Activated B cell treated with CpG ODN at 0.5 μM for 24 hours (primary cell): ENCODE measurements at places on chromosomes 3 and 15.

DNA sequence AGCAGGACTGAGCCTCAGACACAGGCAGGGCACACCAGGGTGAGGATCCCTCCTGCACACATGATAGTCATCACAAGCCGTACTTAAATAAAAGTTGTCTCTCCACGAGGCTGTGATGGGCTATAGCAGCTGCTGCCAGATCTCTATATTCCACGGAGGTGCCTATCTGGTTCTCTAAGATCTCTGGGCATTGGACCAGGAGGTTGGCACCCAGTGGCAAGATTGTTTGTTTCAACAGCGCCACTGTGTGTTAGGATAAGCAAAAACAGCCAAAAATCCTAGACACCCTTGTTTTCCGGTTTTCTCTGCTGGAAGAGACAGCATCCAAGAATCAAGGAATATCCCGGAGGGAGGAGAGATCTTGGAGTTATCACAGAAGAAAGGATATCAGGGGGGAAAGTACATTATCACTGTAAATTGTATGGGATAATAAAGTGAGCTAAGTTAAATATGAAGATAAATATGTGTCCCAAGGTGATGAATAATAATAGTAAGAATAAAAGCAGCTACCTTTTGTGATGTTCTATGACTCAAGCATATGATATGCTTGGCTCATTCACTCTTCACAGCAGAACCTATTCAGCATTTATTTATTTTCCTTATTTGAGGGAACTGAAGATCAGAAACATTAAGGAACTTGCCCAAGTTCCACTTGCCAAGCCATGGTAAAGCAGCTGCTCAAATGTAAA is 90.6 kb upstream of the AKAP13 start:
- no peak for DNase-seq

- DNase-seq, result peak; percentile 20
These were observed 10.7 kb downstream of the GCNT3 start for GRCh38 chr15:59622289-59622688.

GRCh38 chr3:15116032-15116669 is 17.2 kb upstream of the RBSN start:
- DNase-seq, result no peak

DNA sequence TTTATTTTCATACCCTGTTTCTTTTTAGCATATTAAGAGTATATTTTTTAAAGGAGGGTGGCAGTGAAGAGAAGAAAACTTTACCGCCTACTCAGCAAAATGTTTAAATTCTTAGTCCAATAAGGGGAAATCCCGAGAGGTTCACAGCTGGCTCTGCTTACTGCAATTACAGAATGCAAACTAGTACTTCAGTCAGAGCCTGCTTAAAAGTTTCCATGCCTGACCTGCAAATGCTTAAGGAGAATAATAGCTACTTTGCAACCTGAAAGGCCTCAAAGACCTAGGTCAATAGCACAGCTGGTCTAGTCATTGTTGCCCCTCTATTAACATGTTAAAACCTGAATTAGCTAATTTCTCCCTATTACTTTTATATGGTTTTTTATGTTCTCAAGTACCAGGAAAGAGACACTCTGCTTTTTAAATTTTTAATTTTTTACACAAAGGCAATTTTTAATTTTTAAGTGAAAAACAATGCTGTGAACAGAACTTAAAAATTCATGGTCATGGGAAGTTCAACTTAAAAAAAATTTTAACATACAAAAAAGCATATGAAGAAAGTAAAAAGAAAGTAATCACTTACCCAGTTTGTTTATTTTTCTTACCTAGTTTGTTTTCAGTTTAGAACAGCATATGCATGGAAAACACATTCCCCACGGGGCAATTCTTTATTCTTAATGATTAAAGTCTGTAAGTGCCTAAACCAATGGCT is 79.2 kb downstream of the P3H2 start:
- DNase-seq, result no peak

- DNase-seq, result no peak
These were observed 71.6 kb upstream of the ACP3 start for GRCh38 chr3:132245552-132246142.

DNA sequence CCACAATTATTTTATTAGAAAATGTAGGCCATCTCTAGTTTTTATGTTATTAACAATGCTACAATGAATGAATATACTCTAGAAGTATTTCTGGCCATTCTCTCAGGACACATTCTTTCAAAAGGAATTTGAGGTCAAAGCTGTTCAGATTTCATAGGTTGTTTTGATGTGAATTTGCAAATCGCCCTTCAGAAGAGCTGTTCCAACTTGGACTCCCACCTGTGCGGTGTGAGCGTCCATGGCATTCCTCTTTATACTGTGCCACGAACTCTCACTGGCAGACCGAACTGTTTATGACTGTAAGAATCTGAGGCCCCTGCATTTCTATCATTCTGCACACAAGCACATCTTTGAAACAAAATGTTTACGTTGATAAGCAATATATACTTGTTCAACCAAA is 18.6 kb upstream of the SLC24A5 start:
- DNase-seq, result no peak

DNA sequence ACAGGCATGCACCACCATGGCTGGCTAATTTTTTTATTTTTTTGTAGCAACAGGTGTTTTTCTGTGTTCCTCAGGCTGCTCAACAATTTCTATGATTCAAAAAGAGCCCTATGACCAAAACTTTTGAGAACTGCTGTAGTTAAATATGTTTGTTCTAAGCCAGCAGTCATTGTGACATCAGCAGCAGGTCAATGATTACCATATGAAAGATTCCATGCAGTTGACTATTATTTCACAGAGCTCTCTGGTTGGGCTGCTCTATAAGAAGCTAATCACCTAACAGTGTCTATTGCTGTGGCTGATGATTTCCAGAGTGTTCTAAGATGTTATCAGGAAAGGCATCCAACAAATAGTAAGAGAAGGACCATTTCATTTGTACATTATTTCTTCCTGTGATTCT is at the start of gene CCDC54:
TSS of gene CCDC54 (plus strand) at position 289 of the 400 bp plus-strand sequence. CDS start 149 bp downstream, outside the sequence.
- no peak for DNase-seq

DNA sequence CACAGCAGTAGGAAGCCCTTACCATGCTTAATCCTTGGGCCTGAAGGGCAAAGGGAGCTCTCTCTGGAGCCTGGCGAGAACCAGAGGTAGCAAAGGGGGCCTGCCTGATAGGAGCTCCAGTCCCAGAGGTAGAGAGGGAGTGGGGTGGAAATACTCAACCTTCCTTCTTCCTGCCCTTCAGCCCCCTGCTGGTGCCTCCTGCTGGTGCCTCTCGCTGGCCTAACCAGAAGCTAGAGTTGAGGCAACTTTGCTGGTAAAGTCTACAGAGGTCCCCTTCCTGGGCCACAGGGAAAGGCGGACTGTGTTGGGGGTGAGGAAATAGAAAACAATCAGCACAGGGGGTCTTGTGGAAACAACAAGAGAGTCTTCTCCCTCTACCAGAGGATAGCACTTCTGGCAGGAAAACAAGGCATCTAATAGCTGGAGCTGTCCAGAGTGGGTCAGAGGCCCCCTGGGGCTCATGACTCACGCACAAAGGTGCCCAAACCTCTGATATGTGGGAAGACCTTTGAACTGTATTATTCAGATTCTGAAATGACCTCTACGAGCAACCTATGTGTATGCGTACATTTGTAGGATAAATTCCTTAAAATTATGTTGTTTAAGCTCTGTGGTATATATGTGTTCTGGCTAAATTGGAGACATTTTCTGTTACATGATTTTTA is 133.9 kb downstream of the LRRC28 start:
- no peak for DNase-seq

GRCh38 chr3:135175728-135176277 is 380.7 kb downstream of the EPHB1 start:
- no peak for DNase-seq

GRCh38 chr3:76387000-76387399 is 601.7 kb upstream of the ZNF717 start:
- DNase-seq, result no peak

- DNase-seq, result no peak
These were observed 175.2 kb upstream of the ZPLD1 start for GRCh38 chr3:102259663-102260062.

GRCh38 chr3:53420831-53421230 is 73.5 kb upstream of the DCP1A start:
- DNase-seq, result no peak

GRCh38 chr15:76905855-76906254 is 715 bp upstream of the SCAPER start:
- no peak for DNase-seq

- DNase-seq, result no peak
These were observed 8.2 kb downstream of the DENND4A start for GRCh38 chr15:65783872-65784271.

DNA sequence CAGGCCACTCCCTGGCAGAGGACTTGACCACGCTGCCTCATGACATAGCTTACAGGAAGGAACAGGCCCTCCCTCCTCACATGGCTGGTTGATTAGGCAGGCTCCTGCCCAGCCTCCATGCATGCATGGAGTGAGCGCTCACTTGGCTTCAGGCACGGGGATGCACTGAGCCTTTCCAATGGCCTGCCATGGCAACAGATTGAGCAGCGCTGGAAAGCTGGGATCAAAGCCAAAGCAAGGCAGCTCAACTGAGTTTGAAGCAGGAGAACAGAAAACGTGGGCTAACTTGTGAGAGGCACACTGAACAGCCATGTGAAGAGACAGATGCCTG is 5.9 kb upstream of the GRAMD2A start:
- DNase-seq, result no peak

GRCh38 chr15:38377636-38378035 is 76.3 kb upstream of the FAM98B start:
- no peak for DNase-seq

DNA sequence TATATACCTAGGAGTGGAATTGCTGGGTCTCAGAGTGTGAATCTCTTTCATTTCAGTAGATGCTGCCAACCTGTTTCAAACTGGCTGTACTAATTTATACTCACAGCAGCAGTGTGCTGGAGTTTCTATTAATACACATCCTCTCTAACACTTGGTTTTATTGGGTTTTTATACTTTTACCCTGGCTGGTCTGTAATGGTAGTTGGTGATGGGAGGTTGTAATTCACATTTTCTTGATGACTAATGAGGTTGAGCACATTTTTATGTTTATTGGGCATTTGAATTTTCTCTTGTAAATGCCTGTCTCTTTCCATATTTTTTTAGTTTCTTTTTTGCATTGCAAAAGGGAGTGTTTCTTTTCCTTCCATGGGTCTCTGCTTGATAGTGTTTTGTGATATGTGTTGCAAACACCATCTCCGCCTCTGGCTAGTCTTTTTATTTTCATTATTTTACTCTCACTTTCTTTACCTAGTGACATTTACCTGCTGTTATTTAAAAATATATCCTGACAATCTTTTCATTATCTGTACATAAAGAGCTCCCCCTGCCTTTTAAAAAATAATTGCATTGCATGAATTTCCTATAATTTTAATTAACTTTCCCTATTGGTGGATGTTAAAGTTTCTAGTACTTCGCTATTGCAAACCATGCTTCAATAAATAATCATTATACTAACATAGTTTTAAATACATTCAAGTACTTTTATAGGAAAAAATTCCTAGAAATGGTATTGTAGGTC is 49.0 kb upstream of the GCNT3 start:
- DNase-seq, result no peak

- DNase-seq, result no peak
These were observed 36.0 kb downstream of the TM2D3 start for GRCh38 chr15:101615986-101616848.

DNA sequence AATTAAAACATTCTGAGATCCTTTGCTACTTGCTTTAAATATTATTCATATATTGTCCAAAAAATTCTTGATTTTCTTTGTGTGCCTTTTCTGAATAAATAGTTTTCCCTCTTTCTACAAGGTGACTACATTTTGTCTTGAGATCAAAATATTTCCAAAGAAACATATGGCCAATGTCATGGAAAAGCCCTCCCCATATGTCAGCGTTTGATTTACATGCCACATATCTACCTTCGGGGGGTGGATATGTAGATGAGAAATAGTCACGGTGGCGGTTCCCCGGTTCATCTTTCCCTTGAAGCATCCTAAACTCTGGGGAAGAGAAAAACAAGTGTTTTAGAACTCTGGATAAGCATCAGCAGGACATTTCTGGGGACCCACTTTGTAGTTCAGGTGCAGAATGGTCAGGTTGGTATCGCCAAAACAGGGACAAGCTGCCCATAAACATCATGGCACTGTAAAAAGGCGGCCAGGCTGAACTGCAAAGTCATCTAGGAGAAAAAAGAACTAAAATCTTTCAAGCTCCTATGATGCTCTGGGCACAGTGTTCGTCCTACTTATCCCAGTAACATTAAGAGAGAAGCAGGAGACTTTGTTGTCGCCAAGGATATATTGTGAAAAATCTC is 91.5 kb downstream of the MEX3B start:
- DNase-seq, result no peak

DNA sequence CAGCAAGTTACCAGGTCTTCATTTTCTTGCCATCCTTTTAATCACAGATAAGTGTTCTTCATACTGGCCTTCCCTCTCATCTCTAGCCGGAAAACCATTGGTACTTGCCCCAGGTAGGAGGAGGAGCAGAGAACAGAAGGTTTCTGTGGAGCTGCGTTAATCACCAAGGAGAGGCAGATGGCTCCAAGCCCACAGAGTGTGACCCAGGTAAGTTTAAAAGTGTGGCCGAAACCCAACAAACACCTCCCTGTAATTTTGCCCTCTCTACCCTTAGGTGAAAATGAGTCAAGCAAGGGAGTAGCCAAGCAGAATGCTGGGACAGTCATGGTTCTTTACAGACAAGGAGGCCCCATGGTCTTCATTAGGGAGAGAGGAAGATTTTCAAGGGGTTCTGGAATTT is 37.3 kb downstream of the NFKBIZ start:
- DNase-seq, result no peak

DNA sequence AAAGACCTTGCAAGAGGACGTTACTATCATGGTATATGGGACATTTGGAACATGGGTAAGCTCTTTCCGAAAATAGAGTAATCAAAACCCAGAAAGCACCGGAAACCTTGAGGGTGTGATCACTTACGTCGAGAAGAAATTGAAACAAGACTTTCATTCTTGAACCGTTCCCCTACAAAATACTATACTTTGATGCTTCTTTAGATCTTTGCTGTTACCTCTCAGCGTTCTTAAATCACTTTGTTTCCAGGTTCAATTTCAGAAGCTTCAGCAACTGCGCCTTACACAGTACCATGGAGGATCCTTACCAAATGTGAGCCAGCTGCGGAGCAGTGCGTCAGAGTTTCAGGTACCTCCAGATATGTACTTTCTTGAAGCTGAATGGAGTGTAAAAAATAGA is 10.1 kb downstream of the CRTC3 start:
- no peak for DNase-seq

GRCh38 chr15:62957130-62957529 is 85.4 kb upstream of the TPM1 start:
- no peak for DNase-seq
